Fibroblast of lung (primary cell): ENCODE measurements at places on chromosomes 7 and 10. TPM values are rescaled to one million over a fixed set of nuclear protein-coding genes. Genes with fewer than 3 reads are reported as not detected.

DNA sequence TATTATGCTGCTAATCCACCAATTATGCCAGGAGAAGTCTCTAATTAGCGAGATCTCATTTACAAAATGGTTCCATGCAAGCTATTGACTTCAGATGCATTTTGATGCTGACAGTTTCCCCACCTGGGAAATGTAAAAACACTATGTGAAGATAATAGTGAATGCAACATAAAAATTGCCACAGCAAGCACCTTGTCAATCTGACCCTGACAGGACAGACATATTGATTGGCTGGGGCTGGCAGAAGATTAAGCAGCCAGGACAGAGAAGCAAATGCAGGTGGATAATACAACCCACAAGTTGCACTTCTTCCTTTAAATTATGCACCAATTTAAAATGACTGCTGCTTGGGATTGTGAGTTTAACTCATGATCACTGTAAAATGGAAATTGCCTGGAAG lies 642.8 kb upstream of the POT1 start:
- no peak for DNase-seq
- H3K27me3 ChIP-seq, result no peaks in the 10 kb centered on the region
- H3K4me1 ChIP-seq, result no peaks in the 10 kb centered on the region
- H3K27ac ChIP-seq, result no peak overlapping the region

DNA sequence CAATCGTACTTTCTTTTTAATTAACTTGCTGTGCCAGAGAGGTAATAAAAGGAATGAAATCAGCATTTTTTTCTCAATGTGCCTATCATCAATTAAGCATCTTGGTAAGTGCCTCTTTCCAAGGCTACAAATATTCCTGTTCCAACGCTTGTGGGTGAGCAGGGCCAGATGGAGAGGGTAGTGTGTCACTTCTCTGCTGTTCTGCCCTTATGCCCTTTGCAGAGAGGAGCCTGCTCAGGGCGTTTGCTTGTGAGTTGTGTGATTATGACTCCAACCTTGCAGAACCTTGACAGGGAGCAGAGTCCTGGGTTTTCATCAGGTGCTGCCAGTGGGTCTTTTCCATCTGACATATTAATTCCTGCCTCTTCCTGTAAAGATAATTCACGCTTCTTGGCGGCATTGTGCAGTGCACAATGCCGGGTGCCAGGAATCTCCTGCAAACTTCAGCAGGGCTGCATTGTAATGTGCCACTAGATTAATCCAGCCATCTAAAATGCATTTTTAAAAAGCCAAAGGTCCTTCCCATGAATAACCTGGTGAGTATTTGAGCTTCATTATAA lies 234.4 kb downstream of the ARHGAP12 start:
- H3K27ac ChIP-seq, result no peak overlapping the region
- no peak overlapping the region for H3K4me3 ChIP-seq

DNA sequence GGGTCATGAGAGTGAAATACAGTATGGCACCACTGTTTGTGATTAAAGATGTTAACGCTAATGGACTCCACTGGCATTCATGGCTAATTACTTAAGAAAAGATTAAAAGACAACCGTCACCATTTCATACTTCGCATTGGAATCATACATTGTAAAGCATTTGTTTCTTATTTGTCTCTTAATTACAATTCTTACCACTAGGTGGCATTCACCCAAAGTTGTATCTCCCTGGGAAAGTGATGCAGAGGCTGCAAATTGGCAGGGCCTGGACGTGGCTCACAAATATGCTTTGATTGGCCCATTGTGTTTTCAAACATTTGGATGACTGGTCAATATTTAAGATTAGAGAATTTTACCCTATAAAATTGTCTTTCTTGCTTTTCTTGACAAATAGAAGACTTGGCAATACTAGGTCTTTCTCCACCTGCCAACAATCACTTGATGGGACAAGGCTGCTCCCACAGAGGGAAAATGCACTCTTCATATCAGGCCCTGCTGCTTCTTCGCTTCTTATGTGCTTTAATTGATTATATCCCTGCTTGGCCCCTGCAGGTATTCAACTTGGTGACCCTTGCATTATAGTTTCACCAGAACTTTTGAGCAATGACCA lies 72.1 kb upstream of the STARD3NL start:
- H3K36me3 ChIP-seq, result no peaks in the 10 kb centered on the region
- no peak overlapping the region for H3K4me3 ChIP-seq
- peaks cover 2% of the 10 kb centered on the region for H3K27me3 ChIP-seq
- DNase-seq, result peak; percentile 63
- no peak overlapping the region for H3K27ac ChIP-seq

GRCh38 chr7:50303335-50304128 lies 984 bp upstream of the IKZF1 start:
- peaks cover 19% of the 10 kb centered on the region for H3K27me3 ChIP-seq
- H3K4me1 ChIP-seq, result no peaks in the 10 kb centered on the region
- H3K27ac ChIP-seq, result no peak overlapping the region
- H3K36me3 ChIP-seq, result no peaks in the 10 kb centered on the region
- DNase-seq, result no peak

DNA sequence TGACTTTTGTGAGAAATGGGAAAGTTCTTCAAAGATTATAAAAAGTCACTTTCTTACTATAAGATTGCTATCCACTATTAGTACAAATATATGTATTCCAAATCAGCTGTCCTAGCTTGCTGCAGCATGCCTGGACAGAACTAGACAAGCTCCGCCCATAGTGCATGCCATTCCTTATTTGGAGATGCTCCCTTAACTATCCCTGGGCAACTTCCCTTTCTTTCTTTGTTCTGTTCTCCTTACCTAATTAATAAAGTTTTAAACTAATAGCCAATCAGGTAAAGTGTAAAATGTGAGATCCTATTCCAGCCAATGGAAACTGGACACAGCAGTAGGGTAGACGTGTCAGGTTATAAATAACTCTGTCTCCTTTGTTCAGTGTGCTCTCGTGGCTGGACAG lies 281.9 kb downstream of the CAMK1D start:
- no peaks in the 10 kb centered on the region for H3K4me1 ChIP-seq
- no peak overlapping the region for H3K27ac ChIP-seq
- H3K36me3 ChIP-seq, result no peaks in the 10 kb centered on the region
- no peaks in the 10 kb centered on the region for H3K27me3 ChIP-seq
- H3K4me3 ChIP-seq, result no peak overlapping the region

DNA sequence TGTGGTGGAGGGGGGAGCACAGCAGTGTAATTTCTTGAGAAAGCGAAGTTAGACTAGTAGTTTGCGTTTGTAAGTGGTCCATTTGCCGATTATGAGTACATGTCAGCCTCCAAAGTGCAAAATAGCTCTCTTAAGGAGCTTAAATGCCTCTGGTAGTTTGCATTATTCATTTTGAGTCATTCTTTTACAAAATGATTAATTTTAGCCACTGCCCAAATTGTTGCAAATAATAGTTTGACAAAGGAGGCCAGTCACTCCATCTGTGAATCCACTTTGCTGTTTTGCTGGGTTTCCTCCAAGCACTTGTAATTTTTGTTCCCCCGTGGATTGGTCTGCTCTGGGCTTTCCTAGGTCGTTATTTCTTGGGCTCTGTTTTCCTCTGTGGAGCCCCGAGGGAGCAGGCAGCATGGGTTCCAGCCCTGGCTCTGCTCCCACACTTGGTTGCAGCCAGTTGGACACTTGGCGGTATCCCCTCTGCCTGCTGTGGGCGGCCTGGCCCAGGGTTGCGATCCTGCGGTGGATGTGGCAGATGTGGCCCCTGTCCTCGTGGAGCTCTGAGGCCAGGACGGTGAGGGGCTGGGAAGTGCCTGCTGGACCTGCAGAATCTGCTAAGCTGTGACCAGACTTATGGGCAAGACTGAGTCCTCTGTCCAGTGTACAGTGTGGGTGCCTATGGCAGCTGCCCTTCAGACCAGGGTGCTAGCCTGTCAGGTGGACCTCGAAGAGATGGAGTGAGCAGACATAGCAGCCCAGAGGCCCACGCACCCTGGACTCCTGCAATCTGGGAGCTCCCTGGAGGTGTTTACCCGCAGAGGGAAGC lies 129.1 kb upstream of the BTBD16 start:
- peak; percentile 54 for DNase-seq
- peaks cover 33% of the 10 kb centered on the region for H3K4me1 ChIP-seq
- H3K36me3 ChIP-seq, result no peaks in the 10 kb centered on the region

GRCh38 chr7:93146472-93147141 lies 1.6 kb downstream of the SAMD9L start:
- peaks cover 5% of the 10 kb centered on the region for H3K36me3 ChIP-seq
- peak overlapping the region; percentile 91 for H3K4me3 ChIP-seq
- peaks cover 2% of the 10 kb centered on the region for H3K4me1 ChIP-seq

DNA sequence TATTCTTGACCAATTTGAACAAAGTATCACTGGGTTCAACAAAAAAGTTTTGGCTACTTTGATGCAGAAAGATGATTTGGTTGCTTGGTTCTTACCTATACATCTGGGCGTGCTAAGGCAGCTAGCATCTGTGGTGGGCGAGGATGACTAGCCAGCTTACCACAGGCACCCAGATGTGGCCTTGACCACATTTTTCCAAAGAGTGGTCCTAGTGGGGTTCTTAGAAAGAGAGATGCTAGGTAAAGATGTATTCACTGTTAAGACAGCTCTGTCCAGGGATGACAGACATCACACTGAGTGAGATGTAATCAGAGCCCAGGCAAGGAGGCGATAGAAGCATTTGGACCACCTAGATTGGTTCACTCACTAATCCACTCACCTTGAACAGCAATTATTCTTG lies 785 bp downstream of the DNTT start:
- H3K27ac ChIP-seq, result no peak overlapping the region
- no peak for DNase-seq
- no peaks in the 10 kb centered on the region for H3K36me3 ChIP-seq

GRCh38 chr7:44318332-44318731 lies 7.1 kb downstream of the CAMK2B start:
- H3K27ac ChIP-seq, result no peak overlapping the region
- no peaks in the 10 kb centered on the region for H3K4me1 ChIP-seq
- H3K27me3 ChIP-seq, result peaks cover 10% of the 10 kb centered on the region
- H3K4me3 ChIP-seq, result no peak overlapping the region
- DNase-seq, result no peak

GRCh38 chr7:37531225-37531624 lies 82.6 kb upstream of the ELMO1 start:
- no peak overlapping the region for H3K4me3 ChIP-seq
- no peaks in the 10 kb centered on the region for H3K4me1 ChIP-seq
- DNase-seq, result no peak
- no peak overlapping the region for H3K27ac ChIP-seq

UPK3B gene
- under 0.01 and 0.50 TPM in 2 replicates for total RNA-seq

PDSS1 gene
- 1.8 and 3.1 TPM in 2 replicates for total RNA-seq

TMEM273 gene
- total RNA-seq, result 0.26 TPM in 1 of 2 replicates, not detected in the other

LFNG gene
- total RNA-seq, result 0.33 and 0.77 TPM in 2 replicates

STRIP2 gene
- 4.9 and 10.9 TPM in 2 replicates for total RNA-seq

HKDC1 gene
- 1.8 and 2.1 TPM in 2 replicates for total RNA-seq

TMEM176B gene
- 26.8 and 95.3 TPM in 2 replicates for total RNA-seq

CALML5 gene
- not detected in 2 replicates for total RNA-seq
